ENCODE measurements at places on chromosomes 1 and 21.

- DNase-seq: no peak
These were observed 35.1 kb downstream of the NUAK2 start for GRCh38 chr1:205286335-205286950.

DNA sequence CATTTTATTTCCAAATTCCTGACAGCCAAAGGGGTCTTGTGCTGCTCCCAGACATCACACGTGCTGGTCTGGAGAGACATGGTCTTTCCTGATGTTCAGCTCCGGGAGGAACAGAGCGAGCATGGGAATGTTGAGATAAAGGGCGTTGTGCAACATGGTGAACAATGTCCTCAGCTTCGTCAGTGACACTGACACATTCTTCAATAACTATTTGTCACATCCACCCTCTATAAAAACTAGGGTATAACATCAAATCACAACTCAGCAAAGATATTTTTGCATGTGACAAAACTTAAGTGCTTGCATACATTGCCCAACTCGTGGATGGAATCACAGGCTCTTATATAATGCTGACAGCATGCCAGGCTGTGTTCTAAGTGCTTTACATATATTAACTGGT is 42.4 kb upstream of the GRHL3 start:
- DNase-seq: no peak

- DNase-seq: no peak
These were observed 115.1 kb downstream of the SLC16A1 start for GRCh38 chr1:112840631-112841624.

GRCh38 chr1:116553386-116554115 is 17.3 kb downstream of the CD58 start:
- no peak for DNase-seq

DNA sequence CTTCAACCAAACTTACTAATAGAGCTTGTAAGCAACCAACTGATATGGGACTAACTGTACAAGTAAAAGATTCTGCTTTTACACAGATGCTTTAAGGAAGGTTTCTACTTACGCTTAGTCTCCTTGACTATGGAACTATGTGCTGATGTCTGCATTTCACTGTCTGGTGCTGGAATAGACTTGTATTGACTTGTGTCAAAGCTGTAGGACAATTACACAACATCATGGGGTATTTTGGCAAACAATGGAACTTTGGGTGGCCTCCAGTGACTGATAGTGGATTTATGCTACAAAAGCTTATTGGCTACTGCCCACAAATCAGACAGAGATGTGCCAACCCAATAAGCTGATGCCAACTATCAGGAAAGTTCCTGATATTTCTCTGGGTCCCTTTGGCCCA is 10.6 kb downstream of the CBR1 start:
- no peak for DNase-seq

GRCh38 chr1:205270271-205270670 is 42.5 kb downstream of the TMCC2 start:
- no peak for DNase-seq

DNA sequence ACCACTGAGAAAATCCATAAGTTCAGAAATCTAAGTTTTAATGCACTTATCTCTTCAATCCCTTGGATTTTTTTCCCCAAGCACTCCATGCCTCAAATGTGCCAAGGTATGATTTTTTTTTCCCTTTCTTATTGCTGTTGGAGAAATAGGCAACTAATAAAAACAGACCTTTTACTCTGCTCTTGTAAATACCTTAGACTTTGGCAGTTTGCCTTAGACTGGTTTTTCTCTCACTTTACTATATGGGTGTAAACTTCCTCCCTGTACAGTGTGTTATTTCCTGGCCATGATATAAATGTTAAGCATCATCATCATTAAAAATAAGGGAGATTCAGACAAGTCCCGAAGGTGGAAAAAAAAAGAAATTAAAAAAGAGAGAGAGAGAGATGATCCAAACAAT is 65.7 kb downstream of the LRRC8C start:
- DNase-seq: no peak

- no peak for DNase-seq
These were observed 161.2 kb upstream of the IGSF21 start for GRCh38 chr1:17946434-17946833.

DNA sequence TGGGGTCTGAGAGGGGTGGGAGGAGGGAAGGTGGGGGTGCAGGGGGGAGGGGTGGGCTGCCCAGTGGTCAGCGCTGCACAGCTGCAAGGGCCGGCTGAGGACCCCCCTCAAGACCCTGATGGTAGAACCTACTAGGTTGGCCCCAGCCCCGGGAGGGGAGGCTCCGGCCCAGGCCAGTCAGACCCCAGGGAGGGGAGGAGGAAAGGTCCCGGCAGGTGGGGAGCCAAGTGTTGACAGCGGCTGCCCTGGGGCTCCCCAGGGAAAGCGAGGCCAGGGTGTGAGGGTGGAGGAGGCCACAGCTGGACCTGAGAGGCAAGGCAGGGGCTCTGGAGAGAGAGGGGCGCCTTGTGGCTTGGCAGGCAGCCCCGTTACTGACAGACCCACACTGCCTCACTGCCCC is 31.1 kb downstream of the MEGF6 start:
- no peak for DNase-seq

- DNase-seq: no peak
These were observed 58.9 kb downstream of the VPS26C start for GRCh38 chr21:37208056-37208721.

- DNase-seq: no peak
These were observed 221.5 kb downstream of the PTPRC start for GRCh38 chr1:198860371-198860770.

- DNase-seq: no peak
These were observed 2.8 kb downstream of the DHCR24 start for GRCh38 chr1:54884135-54884586.

- DNase-seq: no peak
These were observed 114.9 kb downstream of the DENND1B start for GRCh38 chr1:197660389-197660788.

GRCh38 chr1:19941206-19941568 is 17.8 kb upstream of the PLA2G2E start:
- DNase-seq: no peak

DNA sequence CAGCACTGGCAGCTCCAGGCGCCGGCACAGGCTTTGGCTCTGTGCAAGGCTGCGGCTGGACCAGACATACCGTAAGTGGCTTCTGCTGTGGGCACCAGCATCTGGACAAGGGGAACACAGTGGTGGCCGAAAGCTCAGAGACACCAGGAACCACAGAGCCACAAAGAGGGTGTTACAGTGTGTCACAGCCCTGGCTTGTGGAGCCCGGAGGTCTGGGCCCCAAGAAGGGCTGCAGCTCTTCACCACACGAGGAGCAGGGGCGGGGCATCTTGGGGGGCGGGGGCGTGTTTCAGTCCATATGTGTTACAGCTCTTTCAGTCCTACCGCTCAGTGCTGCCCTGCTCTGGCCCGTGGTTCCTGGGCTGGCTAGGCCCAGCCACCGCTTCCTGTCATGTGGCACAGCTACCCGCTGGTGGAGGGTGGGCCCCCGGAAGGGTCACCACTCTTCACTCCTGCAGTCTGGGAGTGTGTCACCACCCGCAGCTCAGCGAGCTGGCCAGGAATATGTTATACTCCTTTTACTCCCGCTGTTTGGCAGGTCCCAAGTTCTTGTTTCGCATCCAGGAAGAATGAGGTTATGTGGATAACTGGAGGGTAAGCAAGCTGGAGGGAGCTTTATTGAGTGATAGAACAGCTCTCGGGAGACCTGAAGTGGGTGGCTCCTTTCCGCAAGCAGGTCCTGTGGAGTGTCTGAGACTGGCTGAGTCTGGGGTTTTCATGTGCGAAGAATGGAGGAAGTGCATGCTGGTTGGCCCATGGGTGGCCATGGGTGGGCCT is 3.3 kb upstream of the LSM10 start:
- no peak for DNase-seq

- DNase-seq: no peak
These were observed 144.4 kb downstream of the RGS7 start for GRCh38 chr1:241212628-241213027.

GRCh38 chr1:109259674-109260557 is 10.6 kb downstream of the CELSR2 start:
- DNase-seq: no peak

DNA sequence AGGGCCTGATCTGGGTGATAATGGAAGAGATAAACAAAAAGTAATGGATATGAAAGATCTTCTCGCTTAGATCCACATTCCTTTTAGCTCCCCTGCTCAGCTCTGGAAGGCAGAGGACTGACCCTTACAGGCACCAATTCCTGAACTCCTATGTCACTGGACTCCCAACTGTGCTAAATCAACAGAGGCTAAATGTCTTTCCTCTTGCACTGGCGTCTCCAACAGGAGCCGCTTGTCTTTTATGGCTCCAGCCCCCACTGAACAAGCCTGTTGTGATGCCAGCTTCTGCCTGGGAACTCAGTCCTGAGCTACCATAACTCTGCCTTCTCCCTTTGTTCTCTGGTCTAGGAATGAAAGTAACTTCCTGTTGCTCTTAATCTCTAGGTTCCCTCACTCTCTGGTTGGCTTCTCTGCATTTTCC is 142.1 kb upstream of the COL11A1 start:
- DNase-seq: no peak

DNA sequence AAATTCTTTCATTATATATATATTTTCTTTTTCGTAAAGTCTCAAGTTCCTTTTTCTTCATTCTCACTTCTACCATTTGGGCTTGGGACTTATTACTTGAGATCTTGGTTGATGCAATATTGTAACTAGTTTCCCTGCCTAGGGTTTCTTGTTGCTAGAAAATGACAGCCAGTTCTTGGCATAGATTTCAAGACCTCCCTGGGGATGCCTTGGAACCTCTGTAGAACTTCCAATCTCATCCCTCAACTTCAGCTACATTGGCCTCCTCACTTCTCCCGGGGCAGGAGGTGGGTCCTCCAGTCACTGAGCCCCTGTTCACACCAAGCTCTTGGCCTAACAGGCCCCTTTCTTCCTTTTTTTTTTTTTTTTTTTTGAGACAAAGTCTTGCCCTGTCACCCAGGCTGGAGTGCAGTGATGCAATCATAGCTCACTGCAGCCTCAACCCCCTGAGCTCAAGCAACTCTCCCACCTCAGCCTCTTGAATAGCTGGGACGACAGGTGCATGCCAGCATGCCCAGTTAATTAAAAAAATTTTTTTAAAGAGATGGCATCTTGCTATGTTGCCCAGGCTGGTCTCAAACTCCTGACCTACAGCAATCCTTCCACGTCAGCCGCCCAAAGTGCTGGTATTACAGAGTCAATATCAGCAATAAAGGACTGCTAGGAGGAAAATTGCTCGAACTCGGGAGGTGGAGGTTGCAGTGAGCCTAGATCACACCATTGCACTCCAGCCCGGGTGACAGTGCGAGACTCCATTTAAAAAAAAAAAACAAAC is 33.1 kb downstream of the MAP3K7CL start:
- no peak for DNase-seq

DNA sequence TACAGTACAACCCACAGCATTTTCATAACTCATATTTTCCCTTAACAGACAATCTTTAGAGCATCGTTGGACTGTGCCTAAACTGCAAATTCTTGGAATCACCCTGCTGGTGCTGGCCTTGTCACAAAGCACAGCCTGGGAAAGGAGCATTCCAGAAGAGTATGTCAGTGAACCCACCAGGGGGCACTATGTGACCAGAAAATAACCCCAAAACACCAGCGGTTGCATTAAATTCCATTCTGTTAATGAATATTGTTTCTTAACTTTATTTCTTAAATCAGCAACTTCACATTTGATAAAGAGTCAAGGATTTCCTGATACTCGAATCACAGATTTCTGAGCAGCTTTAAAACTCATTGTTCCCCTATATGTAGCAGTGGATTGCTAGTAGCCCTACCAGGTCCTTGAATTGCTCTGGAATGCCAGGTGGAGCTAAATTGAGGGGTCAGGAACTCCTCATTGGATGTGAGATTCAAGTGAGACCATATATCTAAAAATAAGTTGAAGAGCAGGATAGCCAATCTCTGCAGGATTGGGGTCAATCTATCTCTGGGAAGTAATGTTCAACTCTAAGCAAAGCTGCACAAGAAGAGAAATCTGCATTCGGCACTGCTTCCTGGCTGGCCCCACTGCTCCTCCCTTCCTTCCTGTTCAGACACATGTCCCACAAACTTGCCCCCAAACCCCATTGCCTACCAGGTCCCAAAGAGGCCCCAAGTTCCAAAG is 12.7 kb upstream of the RAB4A start:
- DNase-seq: peak; percentile 23

DNA sequence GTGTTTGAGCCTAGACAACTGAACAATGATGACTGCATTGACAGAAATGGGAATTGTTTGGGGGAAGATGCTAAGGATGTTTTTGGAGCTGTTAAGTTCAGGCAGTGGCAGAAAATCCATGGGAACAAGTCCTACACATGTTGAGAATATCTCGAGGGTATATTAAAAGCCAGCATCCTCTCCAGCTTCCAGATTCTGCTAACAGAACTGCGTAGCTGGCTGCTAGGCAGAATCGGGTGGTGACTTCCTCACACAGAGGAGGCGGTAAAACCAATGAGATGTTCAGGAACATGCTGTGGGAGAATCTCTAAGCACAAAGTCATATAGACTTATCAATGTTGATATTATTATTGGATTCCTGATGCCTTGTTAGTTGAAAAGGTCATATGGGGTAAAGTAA is 14.8 kb downstream of the FAM163A start:
- DNase-seq: no peak

DNA sequence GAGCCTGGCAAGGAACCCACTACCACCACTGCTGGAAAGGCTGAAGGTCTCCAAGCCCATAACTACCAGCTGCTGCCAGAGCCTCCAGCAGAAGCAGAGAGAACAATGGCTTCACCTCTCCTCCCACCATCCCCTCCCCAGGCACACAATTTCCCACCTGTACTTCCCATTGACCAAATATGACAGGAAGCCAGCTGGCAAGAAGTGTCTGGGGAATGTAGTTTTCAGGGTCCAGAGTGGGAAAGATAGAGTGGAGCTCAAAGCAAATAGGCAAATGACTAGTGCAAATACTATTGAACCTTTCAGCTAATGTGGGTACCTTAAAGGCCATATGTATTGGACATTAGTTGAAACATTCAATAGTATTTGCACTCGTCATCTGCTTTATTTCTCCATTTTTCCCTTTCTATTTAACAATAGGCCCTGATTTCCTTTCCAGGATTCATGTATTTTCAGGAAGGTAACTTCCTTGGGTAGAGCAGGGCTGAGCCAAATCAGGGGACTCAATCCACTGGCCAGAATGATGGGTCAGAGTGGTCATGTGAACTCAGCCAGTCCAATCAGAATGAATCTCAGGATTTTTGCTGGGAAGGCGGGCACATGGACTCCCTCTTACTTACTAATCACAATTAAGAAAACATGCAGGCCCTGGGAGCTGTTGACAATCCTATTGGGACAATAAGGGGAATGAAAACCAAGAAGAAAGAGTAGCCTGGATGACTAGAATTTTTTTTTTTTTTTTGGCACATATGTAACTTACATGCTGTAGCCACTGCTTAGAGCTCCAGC is 12.1 kb upstream of the NFYC start:
- no peak for DNase-seq

DNA sequence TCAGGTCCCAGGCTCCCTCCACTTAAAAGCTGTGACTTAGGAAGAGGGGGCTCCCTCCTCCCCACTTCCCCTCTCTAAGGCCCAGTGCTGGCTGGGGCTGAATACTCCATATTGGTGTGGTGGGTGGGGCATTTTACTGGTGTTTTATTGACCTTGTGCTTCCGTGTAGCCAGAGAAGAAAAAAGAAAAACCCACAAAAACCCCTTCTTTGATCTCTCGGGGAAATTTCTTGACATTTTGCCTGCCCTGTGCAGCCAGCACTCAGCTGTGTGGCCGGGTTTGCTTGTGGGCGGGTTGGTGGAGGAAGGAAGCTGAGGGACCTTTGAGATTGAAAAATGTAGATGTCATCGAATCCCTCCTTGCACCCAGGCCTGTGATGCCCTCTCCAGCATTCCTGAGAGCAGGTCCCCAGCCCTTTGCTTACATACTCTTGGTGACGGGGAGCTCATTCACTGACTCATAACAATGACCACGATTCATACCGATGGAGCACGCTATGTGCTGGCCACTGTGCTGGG is 24.8 kb downstream of the TNFRSF8 start:
- no peak for DNase-seq

Data from stimulated activated CD8-positive, alpha-beta memory T cell treated with anti-CD3 and anti-CD28 coated beads, Interleukin-4, amount 100 ng/mL, for 4 hours (primary cell).